HFFc6 (cell line): ENCODE measurements at places on chromosomes 1 and 21. TPM values are rescaled to one million over a fixed set of nuclear protein-coding genes. Genes with fewer than 3 reads are reported as not detected.

DNA sequence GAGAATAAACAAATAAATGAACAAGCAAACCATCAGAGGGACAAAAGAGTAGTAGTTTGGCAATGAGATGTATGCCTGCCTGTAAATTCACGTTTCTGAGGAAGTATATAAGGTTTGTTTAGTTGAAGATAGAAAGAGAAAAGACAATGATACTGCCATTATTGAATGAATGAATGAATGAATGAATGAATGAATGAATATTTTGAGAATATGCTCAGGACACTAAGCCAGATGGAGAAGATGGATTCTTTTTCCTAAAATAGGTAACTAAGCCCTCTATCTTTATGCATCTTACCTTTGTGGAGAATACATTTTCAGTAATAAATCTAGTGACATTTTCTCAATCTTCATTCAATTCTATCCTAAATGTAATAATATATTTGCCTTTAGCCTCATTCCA lies 49.4 kb downstream of the SLC35A3 start:
- DNase-seq: no peak
- H3K36me3 ChIP-seq: no peaks in the 10 kb centered on the region; the same call in 1 of the 2 replicates
- no peaks in the 10 kb centered on the region for H3K4me1 ChIP-seq

GRCh38 chr21:29155118-29155932 lies 24.9 kb downstream of the MAP3K7CL start:
- peaks cover 7% of the 10 kb centered on the region; the same call in 1 of the 2 replicates for H3K36me3 ChIP-seq
- no peaks in the 10 kb centered on the region; the same call in 1 of the 2 replicates for H3K27me3 ChIP-seq
- DNase-seq: peak; percentile 64

GRCh38 chr1:41379738-41380130 lies 18.5 kb downstream of the FOXO6 start:
- H3K27ac ChIP-seq: no peak overlapping the region
- H3K4me1 ChIP-seq: peaks cover 10% of the 10 kb centered on the region; the same call in 1 of the 2 replicates
- no peak overlapping the region for H3K4me3 ChIP-seq
- H3K36me3 ChIP-seq: no peaks in the 10 kb centered on the region

DNA sequence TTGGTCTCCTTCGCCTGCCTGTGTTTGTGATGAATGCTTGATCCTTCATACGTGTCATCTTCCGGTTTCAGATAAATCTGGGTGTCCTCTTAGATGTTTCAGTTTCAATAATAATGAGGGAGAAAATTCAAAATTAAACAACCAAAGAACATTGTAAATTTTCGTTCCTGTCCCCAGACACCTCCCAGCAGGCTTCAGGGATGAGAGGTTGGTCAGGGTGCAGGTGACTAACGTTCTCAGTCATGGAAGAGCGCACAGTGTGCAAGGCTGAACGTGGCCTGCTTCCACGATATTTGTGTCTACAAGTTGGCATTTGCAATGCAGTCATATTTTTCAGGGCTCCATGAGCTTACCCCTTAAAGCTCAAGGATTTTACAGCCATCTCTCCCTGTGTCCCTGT lies 147.1 kb upstream of the ARHGEF16 start:
- 0 out of 2 replicates have a peak, but pooled peaks cover 3% of the 10 kb centered on the region for H3K36me3 ChIP-seq
- DNase-seq: no peak
- H3K4me1 ChIP-seq: peaks cover 22% of the 10 kb centered on the region
- peak overlapping the region; percentile 81 for H3K27ac ChIP-seq
- H3K4me3 ChIP-seq: peak overlapping the region; percentile 73

DNA sequence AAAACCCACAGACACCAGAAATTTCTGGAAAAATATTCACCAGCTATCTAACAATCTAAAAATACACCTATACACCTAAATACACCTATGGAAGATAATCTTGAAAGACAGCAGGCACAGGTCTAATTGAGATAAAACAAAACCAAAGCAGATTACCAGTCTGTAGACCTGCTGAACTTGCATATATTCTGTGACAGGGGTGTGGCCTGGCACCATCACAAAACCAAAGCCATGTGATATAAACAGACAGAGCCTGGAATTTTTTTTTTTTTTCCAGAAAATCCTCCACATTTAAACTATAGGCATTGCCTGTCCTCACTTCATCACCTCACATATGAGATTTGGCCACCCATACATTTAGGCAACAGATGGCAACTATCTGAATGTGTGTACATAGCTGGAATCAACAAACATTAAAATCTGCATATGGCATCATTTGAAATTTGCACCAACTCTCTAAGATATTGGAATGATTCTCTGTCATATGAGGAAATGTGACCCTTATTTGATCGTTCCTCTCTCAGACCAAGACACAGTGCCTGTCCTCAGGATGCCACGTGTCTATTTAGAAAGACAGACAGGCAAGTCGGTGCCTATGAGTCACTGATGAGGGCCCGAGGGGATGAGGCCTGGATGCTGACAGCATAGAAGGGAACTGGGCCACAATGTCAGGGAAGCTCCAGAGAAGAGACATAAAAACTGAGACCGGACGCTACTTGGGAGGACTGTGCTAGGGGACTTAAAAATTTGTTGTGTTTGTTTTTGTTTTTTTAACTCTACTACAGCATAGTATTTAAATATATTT lies 32.6 kb downstream of the NMNAT2 start:
- peaks cover 6% of the 10 kb centered on the region; the same call in 1 of the 2 replicates for H3K4me1 ChIP-seq
- no peak overlapping the region for H3K27ac ChIP-seq
- no peaks in the 10 kb centered on the region for H3K36me3 ChIP-seq

DNA sequence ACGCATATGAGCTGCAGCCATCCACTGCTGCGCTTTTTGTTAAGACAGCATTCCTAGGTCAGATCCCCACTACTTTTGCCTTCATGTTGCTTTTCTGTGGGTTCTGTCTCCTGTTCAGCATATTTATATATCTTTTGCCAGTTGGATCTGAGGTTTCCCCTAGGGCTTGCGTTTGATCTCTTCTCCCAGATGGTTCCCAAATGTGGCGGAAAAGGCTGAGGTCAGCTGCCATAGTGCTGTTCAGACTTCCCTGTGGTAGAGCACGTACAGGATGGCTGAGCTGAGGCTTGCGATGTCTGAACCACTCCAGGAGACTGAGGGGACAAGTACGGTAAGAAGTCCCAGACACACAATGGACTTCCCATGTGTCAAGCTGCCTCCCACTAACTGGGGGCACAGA lies 39.8 kb downstream of the COL6A1 start:
- no peak for DNase-seq
- peaks cover 5% of the 10 kb centered on the region for H3K27me3 ChIP-seq
- no peak overlapping the region for H3K4me3 ChIP-seq

- no peaks in the 10 kb centered on the region for H3K27me3 ChIP-seq
- peaks cover 30% of the 10 kb centered on the region for H3K4me1 ChIP-seq
- H3K4me3 ChIP-seq: no peak overlapping the region
- DNase-seq: no peak
- peaks cover 9% of the 10 kb centered on the region; the same call in 1 of the 2 replicates for H3K36me3 ChIP-seq
Observed at GRCh38 chr1:227219715-227220292, 98.5 kb downstream of the CDC42BPA start.

GRCh38 chr1:234779160-234779538 lies 169.2 kb upstream of the IRF2BP2 start:
- H3K27ac ChIP-seq: no peak overlapping the region
- no peaks in the 10 kb centered on the region for H3K4me1 ChIP-seq
- H3K4me3 ChIP-seq: no peak overlapping the region
- peaks cover 7% of the 10 kb centered on the region for H3K36me3 ChIP-seq
- DNase-seq: no peak

- DNase-seq: no peak
- peak overlapping the region; percentile 86; the same call in 1 of the 2 replicates for H3K4me3 ChIP-seq
- peaks cover 23% of the 10 kb centered on the region for H3K4me1 ChIP-seq
- H3K27me3 ChIP-seq: peaks cover 4% of the 10 kb centered on the region; the same call in 1 of the 2 replicates
- peak overlapping the region; percentile 96 for H3K27ac ChIP-seq
- H3K36me3 ChIP-seq: no peaks in the 10 kb centered on the region
Observed at GRCh38 chr21:43362915-43363314, 64.0 kb downstream of the SIK1 start.

DNA sequence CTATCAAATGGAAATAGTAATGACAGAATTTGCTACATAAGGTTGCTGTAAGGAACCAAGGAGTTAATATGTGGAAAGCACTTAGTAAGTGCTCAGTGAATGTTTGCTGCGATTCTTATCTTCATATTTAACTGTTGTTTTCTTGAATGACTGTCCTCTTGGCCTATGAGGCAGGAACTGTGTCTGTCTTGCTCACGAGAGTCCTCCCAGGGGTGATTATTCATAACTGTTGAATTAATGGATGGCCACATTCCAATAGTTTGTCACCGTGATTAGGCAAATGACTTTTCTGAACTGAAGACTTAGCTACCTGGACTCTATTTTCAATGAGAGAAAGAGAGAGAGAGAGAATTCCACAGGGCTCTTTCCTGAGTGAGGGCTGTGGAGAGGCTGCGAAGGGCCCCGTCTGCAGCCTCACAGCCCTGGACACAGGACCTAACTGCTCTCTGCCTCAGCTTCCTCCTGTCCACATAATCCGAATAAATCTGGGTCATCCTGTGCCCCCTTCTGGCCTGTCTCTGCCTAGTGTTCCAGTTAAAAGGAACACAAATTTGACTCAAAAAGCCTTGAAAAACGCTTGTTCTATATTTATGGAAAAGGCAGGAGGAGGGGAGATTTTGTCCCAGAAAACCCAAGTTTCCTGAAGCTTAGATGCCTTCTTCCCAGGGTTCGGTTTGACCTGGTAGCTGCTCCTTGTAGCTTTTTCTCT lies 8.5 kb downstream of the EDN2 start:
- peaks cover 38% of the 10 kb centered on the region for H3K4me1 ChIP-seq
- peaks cover 8% of the 10 kb centered on the region; the same call in 1 of the 2 replicates for H3K27me3 ChIP-seq
- peak overlapping the region; percentile 51 for H3K27ac ChIP-seq
- DNase-seq: peak; percentile 69
- H3K4me3 ChIP-seq: no peak overlapping the region

DNA sequence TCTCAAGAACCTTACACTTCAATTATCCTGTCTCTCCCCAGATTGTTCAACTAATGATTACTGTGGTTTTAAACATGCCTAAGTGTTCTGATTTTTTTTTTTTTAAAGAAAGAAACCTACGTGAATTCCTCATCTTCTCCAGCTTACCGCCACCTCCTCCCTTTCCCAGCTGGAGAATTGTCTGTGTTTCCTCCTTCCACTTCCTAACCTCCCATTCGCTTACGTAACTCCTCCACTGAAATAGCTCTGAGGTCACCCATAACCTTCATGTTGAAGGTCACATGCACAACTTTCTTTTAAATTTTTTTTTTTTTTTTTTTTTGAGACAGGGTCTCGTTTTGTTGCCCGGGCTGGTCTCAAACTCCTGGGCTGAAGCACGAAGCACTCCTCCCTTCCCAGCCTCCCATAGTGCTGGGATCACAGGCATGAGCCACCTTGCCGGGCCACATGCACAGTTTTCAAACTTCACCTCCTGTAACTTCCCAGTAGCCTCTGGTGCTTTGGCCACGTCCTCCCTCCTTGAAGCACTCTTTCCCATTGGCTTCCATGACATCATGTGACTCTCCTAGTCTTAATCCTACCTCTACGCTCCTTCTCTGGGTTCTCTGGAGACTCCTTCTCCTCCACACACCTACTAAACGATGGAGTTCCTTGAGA lies 9.8 kb upstream of the CAPZB start:
- H3K27ac ChIP-seq: no peak overlapping the region
- DNase-seq: no peak
- H3K4me3 ChIP-seq: no peak overlapping the region
- H3K4me1 ChIP-seq: peaks cover 14% of the 10 kb centered on the region
- peaks cover 7% of the 10 kb centered on the region for H3K27me3 ChIP-seq

GRCh38 chr21:29077651-29078090 lies 4.2 kb upstream of the CCT8 start:
- H3K27me3 ChIP-seq: peaks cover 3% of the 10 kb centered on the region
- peak overlapping the region; percentile 87 for H3K27ac ChIP-seq
- no peak for DNase-seq
- H3K36me3 ChIP-seq: peaks cover 8% of the 10 kb centered on the region
- peaks cover 63% of the 10 kb centered on the region for H3K4me1 ChIP-seq

GRCh38 chr1:40593449-40594186 lies 62.2 kb downstream of the ZNF684 start:
- H3K27ac ChIP-seq: no peak overlapping the region
- H3K4me3 ChIP-seq: no peak overlapping the region
- H3K36me3 ChIP-seq: no peaks in the 10 kb centered on the region

DNA sequence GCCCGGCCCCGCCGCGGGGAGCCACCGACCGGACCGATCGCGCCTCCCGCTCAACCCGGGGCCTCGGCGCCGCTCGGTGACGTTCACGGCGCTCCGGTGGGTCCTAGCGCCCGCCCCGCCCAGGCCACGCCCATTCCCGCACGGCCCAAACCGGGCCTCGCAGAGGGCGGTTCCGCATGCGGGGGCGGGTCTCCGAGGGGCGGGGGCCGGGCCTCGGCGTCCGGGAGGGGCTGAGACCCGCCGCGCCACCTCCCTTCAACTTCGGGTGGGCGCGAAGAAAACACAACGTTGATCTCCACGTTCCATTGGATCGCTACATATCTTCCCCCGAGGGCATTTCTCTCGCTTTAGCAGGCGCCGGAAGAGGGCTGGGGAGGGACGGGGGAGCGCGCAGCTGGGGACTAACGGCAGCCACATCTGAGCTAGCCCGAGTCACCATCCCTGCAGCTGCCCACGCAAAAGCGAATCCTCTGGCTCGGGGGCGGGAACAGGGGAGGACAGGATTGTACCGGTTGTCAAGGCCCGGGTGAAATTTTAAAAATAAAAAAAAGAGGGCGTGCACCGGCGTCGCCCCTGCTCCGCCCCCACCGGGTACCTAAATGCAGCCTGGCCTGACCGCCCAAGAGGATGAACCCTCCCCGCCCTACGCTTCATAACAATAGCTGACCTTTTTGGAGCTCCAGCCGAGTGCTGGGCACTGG lies at the start of gene MAD2L2:
MAD2L2 (minus strand) TSS at position 78 of the 701 bp plus-strand sequence. CDS start 547 bp downstream, outside the sequence.
- H3K27me3 ChIP-seq: peaks cover 23% of the 10 kb centered on the region
- peak within 1 kb of the TSS; percentile 88 for H3K27ac ChIP-seq
- DNase-seq: peak; percentile 75
- H3K4me3 ChIP-seq: peak within 1 kb of the TSS; percentile 92

DNA sequence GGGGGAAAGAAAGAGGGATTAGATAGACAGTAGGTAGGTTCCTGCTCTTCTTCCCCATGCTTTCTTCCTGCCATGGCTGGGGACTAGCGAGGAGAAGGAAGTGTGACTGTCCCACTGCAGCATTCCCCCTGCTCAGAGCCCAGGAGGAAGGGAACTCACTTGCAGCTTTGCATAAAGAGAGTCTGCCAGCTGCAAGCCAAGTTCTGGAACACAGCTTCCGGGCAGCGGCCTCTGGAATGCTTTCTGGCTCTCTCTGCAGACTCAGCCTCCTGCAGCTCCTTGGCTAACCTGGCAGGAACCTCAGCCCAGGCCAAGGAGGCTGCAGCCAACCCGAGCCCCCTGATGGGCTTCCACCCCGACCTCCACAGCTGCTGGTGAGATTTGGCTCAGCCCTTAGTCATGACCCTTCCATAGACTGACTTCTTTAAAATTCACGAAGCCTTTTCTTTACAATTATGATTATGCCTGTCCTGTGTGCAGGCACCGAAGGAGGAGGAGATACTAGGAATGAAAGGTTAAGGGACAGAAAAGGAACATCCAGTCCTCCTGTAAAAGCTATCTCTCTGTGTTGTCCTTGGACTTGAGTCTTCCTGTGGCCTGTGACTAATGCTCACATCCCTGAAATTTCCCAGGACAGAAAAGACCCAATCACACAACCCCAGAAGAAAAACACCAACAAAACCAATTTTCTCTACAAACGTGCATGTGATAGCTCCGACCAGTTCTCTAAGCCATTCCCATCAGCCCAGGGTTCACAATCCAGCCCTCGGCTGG lies 108.2 kb upstream of the OLIG2 start:
- no peaks in the 10 kb centered on the region for H3K36me3 ChIP-seq
- DNase-seq: no peak
- H3K4me3 ChIP-seq: no peak overlapping the region
- no peak overlapping the region for H3K27ac ChIP-seq

- H3K4me1 ChIP-seq: 0 out of 2 replicates have a peak, but pooled peaks cover 2% of the 10 kb centered on the region
- H3K27me3 ChIP-seq: peaks cover 2% of the 10 kb centered on the region
- H3K27ac ChIP-seq: no peak overlapping the region
- DNase-seq: no peak
- H3K36me3 ChIP-seq: no peaks in the 10 kb centered on the region
Observed at GRCh38 chr1:9245661-9246060, 11.1 kb downstream of the H6PD start.

The OR2T11 gene
- total RNA-seq: not detected in 3 replicates

The AMPD1 gene
- total RNA-seq: not detected in 3 replicates

The SLAMF6 gene
- not detected in 3 replicates for total RNA-seq
